ENCODE measurements at places on chromosomes 2 and 18. TPM values are rescaled to one million over a fixed set of nuclear protein-coding genes. Genes with fewer than 3 reads are reported as not detected.

- no peak for DNase-seq
Observed at GRCh38 chr2:72090781-72091482, 56.7 kb downstream of the CYP26B1 start.

DNA sequence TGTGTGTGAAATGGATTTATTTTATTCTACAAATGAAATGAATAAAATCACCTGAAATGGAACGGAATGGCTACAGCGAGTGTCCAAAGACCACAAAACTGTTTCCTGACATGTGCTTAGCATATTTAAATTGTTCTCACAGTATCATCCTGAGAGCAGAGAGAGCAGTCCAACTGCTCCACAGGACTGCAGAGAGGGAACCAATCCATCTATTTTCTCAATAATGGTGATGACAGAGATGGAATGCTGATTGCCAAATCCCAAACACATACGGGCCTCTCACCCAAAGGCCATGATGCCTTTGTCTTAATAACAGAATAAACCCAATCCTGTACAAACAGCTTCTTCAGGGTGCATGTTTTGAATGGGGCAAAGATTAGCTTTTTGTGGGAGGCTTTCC, 41.1 kb downstream of the STAT1 start:
- DNase-seq, result no peak

- DNase-seq, result no peak
Observed at GRCh38 chr2:145777297-145777696, 1257.4 kb upstream of the ZEB2 start.

DNA sequence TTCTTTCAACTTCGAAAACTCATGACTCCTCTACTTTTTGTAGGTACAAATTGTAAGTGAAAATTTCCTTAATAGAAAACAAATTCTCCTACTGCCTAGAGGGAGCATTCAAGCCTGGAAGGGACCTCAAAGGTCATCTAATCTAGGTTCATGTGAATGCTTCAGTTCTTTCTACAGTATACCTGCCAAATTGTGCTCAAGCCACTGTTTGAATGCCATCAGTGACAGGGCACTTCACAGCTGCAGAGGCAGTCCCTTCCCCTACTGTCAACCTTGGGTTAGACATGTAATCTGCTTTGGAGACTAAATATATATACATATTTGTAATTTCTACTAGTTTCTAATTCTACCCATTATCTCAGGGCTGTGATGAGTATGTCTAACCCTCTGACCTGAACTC, 681.3 kb upstream of the CDH2 start:
- no peak for DNase-seq

DNA sequence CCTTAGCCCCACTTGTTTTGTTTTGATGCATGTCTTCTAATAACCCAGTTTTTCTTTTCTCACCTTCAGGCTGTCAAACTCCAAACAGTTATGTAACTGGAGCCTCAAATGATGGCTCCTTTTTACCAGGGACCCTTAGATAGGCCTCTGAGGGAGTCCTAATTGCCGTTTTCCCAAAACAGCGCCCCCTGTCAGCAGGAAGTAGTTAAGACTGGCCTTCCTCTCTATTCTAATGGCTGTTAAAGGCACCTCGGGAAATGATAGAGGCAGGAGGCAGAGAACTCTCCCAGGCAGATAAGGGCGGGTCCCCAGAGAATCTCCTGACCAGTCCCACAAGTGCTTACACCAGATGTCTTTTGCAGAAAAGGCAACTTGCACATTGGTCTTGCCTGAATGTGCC, 123.2 kb downstream of the KCNS3 start:
- DNase-seq, result no peak

- no peak for DNase-seq
Observed at GRCh38 chr2:6941299-6942046, 24.3 kb downstream of the RNF144A start.

GRCh38 chr2:118044854-118045253, 31.0 kb upstream of the CCDC93 start:
- DNase-seq, result no peak

DNA sequence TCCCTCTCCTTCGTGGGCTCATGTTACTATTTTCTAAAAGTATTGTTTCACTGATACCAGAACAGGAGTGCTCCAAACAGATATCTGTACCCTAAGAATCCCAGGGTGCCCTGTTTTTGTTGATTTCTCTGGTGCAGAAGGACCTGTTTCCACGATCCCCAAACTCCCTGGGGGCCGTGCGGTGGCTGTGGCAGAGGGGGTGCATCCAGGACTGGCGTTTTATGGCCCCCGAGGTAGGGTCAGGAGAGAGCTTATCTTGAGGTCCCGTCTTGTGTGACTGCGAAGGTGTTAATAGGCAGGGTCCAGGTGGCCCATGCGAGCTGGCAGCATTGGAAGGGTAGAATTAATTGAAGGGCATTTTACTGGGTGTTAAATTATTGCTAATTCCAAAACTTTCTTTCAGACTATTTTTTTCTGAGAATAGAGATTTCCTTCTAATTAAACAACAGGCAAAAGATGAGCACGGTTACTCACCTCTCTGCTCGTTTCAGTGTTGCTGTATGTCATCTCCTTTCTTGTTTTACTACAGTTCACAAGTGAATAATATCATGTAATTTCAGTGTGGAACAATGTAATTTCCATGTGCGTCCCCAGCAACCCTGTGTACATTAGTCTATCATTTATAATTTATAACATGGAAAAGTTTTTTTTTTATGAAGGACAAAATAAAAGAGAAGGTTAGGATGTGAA, 8.2 kb downstream of the TWIST2 start:
- DNase-seq, result no peak

DNA sequence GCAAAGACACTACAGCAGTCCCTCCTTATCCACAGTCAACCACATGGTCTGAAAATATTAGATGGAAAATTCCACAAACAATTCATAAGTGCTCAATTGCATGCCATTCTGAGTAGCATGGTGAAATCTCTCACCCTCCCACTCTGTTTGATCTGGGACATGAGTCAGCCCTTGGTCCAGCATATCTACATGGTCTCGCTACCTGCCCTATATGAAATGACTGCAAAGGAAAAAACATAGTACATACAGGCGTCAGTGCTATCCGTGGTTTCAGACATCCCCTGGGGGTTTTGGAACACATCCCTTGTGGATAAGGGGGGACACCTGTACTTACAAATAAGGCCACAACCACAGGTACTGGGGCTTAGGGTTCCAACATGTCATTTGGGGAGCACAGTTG, 73.7 kb downstream of the CABLES1 start:
- DNase-seq, result no peak

DNA sequence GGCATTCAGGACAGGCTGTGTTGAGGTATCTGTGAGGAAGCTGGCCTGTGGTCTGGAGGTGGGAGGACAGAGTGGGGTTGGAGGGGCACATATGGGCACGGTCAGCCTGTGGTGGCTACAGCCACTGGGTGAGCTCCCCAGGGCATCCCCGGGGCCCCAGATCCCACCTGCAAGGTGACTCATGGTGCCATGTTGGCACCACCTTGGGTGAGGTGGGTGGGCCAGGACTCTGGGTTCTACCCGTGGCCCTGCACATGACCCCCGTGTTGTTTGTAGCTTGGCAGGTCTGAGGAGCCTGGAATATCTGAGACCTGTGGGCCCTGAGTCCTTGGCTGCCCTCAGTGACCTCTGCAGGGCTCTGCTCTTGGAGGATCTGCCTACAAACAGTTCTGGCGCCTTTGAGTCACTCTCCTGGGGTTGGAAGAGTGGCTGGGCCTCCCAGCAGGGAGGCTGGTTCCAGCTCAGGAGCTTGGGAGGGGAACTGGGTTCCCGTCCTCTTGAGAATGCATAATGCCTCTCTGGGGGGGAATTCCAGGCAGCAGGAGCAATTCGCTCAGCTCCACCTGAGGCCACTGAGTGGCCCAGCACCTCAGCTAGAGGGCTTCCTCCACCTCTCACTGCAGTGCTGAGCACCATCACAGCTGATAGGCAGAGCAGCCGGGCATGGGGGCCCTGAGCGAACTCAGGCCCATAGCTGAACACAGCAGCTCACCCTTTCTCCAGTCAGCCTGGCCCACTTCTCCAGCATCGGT, 105.1 kb downstream of the DYSF start:
- no peak for DNase-seq

GRCh38 chr2:44972771-44973535, 31.5 kb downstream of the SIX3 start:
- DNase-seq, result no peak

GRCh38 chr2:197212344-197213262, 98.0 kb downstream of the ANKRD44 start:
- no peak for DNase-seq

GRCh38 chr2:41446266-41446665, 601.6 kb upstream of the PKDCC start:
- DNase-seq, result no peak

DNA sequence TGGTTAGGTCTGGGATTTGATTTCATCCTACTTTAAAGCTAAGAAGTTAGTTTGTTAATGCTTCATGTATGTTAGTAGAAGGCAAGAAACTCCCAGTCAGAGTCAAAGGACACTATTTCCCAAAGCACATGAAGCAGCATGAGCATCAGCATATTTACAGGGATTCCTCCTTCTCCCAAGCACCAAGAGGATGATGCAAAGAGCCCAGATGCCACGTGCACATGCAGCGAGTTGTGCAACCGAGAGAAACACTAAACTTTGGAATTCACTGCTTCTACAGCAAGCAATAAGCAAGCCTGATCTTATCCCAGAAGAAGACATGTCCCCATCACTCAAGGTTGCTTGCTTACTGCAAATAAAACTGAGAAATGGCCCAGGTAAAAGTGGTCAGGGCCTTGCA, 32.5 kb downstream of the CPO start:
- no peak for DNase-seq

- DNase-seq, result no peak
Observed at GRCh38 chr2:51844596-51844995, 812.7 kb upstream of the NRXN1 start.

- no peak for DNase-seq
Observed at GRCh38 chr2:79860228-79861058, 347.6 kb downstream of the CTNNA2 start.

DNA sequence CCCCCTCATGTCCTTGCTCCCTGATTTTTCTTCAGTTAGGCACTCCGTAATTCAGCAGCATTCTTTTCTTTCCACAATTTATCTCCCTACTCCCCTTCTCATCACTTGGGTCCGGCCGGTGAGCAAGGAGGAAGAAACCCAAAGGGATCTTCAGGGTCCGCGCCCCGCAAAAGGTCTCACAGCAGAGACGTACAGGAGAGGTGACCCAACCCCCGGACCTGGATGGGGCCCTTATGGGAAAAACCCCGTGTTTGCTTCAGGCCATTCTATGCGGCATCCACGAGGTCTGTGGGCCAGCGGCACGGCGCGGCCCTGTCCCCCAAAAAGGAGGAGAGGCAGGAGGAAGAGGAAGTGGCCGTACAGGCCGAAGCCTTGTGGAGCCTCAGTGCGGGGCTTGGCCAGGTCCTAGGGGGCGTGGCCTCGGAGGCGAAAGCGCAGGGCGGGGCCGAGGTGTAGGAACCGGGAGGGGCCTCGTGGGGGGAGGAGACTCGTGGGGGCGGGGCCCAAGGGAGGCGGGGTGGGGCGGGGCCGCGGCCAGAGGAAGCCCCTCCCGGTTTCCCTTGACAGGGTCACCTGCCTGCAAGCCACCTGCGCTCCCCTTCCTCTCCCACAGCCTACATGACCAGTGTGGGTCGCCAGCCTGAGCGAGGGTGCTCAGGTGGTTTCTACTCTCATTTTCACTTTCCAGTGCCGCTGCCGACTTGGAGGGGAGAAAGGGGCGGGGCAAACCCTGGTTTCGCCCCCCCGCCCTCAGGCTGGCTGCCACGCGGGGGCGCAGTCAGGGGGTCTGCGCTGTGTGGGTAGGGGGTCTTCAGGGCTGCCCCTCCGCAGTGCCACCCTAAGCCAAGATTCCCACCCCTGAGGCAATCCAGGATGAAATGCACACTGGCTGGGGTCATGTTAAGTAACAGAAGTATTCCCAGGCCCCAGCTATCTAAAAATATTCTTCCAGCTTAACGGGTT, 156.4 kb upstream of the XPO1 start:
- peak; percentile 94 for DNase-seq

GRCh38 chr18:32884543-32884942, 111.7 kb upstream of the KLHL14 start:
- no peak for DNase-seq

GRCh38 chr2:215825707-215826106, 187.6 kb downstream of the MREG start:
- no peak for DNase-seq

DNA sequence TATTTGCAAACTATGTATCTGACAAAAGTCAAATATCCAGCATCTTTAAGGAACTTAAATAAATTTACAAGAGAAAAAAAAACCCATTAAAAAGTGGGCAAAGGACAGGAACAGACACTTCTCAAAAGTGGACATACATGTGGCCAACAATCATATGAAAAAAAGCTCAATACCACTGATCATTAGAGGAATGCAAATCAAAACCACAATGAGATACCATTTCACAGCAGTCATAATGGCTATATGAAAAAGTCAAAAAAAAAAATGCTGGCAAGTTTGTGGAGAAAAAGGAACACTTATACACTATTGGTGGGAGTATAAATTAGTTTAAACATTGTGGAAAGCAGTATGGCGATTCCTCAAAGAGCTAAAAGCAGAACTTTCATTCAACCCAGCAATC, 130.3 kb upstream of the LHCGR start:
- no peak for DNase-seq

GRCh38 chr2:113079131-113079530, 11.4 kb downstream of the IL1F10 start:
- DNase-seq, result no peak

DNA sequence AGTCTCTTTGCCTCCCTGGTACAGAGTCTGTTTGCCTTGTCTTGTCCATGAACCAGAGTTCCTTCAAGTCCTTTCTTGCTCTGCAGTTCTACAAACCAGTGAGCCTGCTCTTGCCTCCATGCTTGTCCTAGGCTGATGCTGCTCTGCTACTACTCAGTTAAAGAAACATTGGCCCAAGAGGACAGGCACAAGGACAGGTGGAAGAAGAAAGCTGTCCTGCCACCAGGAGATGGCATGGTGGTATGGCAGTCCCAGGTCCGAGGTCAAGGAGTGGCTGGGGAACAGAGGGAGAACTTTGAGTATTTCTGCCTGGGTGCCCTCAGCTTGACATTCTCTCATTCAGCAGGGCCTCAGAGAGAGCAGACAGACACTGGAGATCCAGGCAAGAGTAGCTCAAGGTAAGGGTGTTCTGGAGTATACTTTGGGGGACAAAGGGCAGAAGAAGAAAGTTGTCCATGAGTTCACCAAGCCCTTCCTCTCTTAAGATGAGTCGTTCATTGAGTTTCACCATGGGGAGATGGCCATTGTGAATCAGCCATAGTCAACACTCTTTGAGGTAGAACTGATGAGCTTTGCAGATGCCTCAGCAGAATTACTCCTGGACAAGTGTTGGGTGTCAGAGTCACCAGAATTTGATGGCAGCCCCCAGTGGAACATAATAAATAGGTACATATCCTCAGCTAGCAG, 20.4 kb downstream of the TTC32 start:
- DNase-seq, result no peak

GRCh38 chr2:206993396-206993911, 54.1 kb downstream of the CPO start:
- no peak for DNase-seq

The LYG2 gene
- not detected for total RNA-seq

The MPV17 gene
- total RNA-seq, result 62.6 TPM

The MEP1B gene
- total RNA-seq, result 0.78 TPM

The THSD7B gene
- 0.75 TPM for total RNA-seq

The LYPD6B gene
- total RNA-seq, result 98.5 TPM

The TMEM37 gene
- 149 TPM for total RNA-seq

The TAF4B gene
- total RNA-seq, result 1.6 TPM

The ATOH8 gene
- 9.0 TPM for total RNA-seq

The CGREF1 gene
- 1.1 TPM for total RNA-seq

The UNC80 gene
- 14.5 TPM for total RNA-seq

The ERBB4 gene
- 0.43 TPM for total RNA-seq

The SH3BP4 gene
- 51.7 TPM for total RNA-seq

The GPR75 gene
- total RNA-seq, result 2.2 TPM

The TNS1 gene
- total RNA-seq, result 469 TPM

The KRTCAP3 gene
- 65.7 TPM for total RNA-seq

The KCNF1 gene
- total RNA-seq, result 0.63 TPM

Data from mucosa of gallbladder (tissue), 1 donor.